ENCODE measurements at places on chromosomes 3 and 15.
A peak's percentile ranks its signal among the peaks of the same experiment; 100 is the strongest.

- DNase-seq = no peak
These were observed 72.0 kb downstream of the TPRA1 start for GRCh38 chr3:127518456-127519081.

DNA sequence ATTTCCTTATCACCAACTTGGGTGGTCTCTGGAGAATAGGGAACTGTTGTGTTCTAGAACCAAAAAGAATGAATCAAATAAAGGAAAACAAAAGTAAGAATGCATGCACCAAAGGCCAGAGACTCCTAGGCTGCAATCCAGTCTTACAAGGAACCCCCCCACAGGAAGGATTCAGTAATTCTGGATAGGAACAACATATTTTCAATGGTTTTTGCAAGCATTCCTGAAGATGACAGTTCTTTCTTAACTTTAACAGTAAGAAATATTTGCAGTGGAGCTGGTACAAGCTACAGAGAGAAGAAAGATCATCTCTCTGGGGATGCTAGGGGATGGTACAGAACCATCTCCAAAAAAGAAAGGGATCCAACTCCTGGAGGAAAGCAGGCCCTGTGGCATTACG lies 116.2 kb upstream of the CHRM5 start:
- no peak for DNase-seq

- DNase-seq = no peak
These were observed 87.2 kb downstream of the USP13 start for GRCh38 chr3:179739816-179740594.

GRCh38 chr3:58175437-58176184 lies 35.2 kb downstream of the DNASE1L3 start:
- no peak for DNase-seq

DNA sequence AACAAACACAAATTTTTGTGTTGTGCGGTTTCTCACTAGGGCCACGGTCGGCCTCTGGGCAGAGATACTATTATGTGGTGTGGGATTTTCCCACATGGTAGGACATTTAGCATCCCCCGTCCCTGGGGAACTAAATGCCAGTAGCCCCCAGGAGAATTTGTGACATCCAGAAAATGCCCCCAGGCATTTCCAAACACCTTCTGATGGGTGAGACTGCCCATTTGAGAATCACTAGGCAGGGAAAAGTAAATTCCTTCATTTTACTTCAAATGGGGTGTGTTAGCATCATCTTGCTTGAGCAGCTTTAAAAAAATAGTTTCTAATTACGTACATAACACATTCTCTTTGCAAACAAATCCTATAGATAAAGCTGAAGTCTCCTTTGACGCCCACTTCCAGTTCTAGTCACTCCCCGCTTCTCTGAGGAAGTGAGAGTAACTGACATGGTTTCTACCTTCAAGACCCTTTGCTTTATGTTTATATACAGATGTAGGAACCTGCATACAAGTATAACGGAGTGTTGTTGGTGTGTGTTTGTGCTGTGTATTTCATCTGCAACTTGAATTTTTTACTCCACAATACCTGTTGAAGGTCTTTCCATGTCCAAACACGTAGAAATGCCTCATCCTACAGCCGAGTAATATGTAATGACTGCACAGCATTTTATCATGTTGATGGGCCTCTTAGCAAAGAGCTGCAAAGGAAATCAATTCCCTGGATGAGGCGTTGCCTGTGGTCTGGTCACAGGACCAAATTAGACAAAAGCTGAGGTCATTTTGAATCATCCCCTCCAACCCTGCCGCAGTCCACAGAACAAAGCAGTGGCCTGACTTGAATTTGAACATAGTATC lies 31.4 kb upstream of the ZBTB38 start:
- DNase-seq = no peak

DNA sequence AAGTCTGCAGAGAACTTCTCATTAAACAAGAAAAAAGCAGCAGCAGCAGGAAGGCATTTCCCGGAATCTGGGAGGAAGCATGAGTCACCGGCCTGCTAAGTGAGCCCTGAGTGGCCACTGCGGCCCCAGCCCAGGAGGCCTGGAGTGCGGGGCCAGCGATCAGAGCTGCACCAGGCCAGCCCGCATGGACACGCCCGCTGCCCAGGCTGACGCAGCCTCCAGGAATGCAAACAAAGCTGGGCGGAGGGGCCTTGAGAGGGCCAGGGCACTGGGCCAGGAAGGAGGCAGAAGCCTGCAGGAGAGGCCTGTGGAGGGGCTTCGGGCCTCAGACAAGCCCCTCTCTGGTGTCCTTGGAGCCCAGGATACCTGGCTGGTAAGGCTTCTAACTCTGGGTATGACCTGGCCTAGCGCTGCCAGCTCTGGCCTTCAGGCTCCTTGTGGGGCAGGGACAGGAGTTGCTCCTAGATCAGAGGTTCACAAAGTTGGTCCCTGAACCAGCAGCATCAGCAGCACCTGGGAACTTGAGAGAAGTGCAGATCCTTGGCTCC lies 101.2 kb downstream of the SMAD6 start:
- peak; percentile 17 for DNase-seq

DNA sequence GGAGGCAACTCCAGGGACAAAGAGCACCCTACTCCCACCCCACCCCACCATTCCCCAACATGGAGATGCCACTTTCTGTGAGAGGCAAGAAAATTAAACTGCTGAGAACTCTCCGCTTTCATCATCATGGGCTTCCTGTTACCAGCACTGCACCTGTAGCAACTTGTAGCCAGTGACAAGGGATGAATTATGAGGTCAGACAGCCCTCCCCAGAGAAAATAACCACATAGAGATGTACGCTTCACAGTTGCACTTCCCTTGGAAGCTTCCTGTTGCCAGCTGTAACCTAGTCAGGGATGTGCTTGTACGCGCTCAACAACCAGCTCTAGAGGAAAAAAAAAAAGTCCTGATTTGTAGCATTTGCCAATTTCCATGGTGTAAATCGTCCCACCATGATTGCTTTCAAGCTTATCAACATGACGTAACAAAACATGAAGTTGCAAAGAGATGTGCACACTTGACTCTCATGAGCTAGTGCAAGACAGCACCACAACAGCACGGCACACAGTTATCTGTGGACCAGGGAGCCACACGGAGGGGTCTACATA lies 145.4 kb downstream of the RAB11A start:
- no peak for DNase-seq

GRCh38 chr15:70556779-70557178 lies 206.6 kb downstream of the UACA start:
- no peak for DNase-seq

DNA sequence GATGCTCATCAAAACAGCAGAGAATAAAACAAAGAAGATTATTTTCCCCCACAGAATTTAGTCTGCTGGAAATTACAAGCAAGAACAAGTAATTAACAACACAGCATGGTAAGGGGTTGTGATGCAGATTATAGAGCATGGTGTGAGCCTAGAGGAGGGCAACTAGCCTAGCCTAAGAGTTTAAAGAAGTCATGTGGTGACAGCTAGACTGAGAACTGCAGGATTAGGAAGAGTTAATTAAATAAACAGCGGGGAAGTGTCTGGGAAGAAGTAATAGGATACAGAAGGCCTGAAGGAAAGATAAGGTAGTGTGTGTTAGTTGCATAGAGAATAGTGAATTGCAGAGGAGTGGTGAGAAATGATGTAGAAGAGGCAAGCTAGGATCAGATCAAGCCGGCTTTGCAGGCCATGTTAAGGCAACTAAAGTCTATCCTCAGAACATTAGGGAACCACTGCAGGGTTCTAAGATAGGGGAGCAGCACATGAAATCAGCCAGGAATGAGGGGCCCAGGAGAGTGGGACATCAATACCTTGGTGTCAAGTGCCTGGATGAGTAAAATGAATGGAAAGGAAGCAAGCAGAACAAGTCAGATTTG lies 11.9 kb upstream of the PKM start:
- DNase-seq = no peak

DNA sequence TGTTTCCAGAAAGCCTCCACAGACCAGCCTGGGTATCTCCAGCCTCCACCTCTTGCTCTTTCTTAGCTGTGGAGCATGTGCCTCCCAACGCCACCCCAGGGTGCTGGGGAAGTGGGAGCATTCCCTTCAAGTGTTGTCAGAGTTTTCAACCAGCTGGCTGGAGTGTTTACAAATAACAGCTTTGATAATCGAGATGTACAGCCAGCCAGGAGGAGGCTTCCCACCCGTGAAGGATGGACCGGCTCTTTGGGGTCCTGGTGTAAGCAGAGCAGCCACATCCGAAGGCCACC lies 8.5 kb upstream of the OXTR start:
- DNase-seq = no peak

DNA sequence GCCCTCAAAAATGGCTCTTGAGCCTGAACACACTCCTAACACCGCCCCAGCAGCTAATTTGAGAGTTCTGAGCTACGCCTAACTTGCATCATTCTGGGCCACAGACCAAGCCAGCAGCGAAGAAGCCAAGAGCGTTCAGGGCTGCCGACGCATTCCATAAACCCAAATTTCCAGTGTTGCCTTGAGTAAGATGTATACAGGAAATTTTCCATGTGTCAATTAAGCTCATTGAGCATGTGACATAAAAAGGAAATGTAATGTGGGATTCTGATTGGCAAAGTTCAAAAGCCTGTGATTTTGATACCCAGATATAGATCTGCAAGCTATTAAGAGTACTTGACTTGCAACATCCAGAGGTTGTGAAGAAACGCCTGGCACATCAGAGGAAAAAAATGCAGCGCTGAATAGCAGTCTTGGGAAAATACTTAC lies 148.6 kb upstream of the NR2F2 start:
- DNase-seq = no peak

DNA sequence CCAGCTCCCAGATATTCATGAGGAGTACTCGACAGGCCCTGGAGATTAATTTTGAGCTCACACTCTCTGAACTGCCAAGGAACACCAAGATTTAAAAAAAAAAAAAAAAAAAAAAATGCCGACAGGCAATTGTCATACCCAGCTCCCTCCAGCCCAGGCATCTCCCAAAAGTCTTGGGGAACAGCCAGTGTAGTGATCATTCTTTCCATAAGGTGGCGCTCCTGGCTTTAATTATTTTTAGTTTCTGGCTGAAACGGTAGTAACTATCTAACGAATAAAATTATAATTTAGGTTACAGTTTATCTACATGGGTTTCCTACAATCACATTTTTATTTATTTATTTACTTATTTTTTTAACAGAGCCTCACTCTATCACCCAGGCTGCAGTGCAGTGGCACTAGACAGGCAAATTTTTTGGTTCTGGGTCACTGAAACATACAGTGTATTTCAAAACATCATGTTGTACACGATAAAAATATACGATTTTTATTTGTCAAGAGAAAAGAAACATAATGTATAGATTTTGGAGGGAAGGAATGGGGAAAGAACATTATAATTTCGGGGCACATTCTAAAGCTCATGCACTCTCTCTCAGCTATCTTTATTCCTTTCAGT lies 157.3 kb downstream of the ADAMTS9 start:
- no peak for DNase-seq

DNA sequence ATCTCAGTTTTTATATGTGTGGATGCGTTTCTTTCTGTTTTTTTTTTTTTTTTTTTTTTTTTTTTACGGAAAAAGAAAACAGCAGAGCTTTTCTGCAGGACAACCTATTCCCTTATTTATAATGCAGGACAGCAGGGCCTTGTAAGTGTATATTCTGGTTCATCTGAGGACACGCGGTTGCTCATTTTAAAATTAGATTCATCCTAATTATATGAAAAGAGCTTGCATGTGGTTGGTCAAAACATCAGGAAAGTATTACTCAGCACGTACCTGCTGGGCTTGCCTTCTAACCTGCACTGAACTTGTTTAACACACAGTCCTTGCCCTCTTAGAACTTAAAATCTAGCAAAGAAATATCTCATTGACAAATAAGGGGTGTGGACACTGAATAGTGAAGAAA lies 13.5 kb downstream of the THRB start:
- no peak for DNase-seq

- peak; percentile 13 for DNase-seq
These were observed 486 bp downstream of the CDIN1 start for GRCh38 chr15:36579792-36580431.

DNA sequence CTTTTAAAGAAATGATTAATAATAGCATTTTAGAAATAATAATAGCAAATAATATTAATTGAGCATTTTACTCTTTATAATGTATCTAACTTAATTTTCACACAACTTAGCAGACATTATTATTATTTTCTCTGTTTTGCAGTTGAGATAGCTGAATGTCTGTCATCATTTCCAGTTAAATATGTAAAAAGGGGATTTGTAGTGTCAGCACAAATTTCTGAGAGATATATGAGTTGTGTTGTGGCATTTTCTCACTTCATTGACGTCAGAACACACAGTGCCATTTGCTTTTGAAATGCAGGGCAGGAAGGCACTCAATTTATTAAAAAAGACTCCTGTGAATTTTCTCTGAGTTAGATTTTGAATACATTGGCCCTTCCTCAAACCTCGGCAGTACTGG lies 111.0 kb downstream of the GRM7 start:
- no peak for DNase-seq

DNA sequence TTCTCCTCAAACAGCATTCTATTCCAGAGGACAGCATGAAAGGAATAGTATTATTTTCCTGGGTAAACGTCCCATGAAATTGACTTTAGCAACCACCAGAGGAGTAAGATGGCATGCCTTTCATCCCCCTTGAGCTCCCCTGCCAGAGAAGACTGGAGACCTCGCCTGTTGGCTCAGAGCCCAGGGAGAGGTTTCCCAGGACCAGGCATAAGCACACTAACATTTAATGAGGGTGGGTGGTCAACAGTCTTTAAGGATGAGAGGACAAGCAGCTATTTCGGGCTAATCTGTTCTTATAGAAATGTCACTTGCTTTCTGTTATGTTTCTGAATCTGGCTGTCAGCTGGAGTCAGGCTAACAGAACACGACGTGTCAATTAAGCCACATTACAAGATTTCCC lies 390.5 kb downstream of the GABRG3 start:
- no peak for DNase-seq

GRCh38 chr15:93180128-93180527 lies 91.1 kb upstream of the RGMA start:
- DNase-seq = no peak

Data from CD4-positive, alpha-beta T cell treated with Interleukin-1 beta for 1 hour (primary cell).